ENCODE measurements at places on chromosomes 7 and 10. TPM values are rescaled to one million over a fixed set of nuclear protein-coding genes. Genes with fewer than 3 reads are reported as not detected.

DNAJC12 gene
- polyA plus RNA-seq = 13.2 TPM

TMEM184A gene
- 4.6 TPM for polyA plus RNA-seq

CCDC7 gene
- 4.2 TPM for polyA plus RNA-seq

MSMB gene
- polyA plus RNA-seq = not detected

TRIL gene
- polyA plus RNA-seq = 53.5 TPM

LOXL4 gene
- polyA plus RNA-seq = 4.3 TPM

GOLGA7B gene
- polyA plus RNA-seq = 0.41 TPM

SUGCT gene
- polyA plus RNA-seq = 12.9 TPM

FAM25G gene
- not detected for polyA plus RNA-seq

GDF2 gene
- not detected for polyA plus RNA-seq

PLA2G12B gene
- polyA plus RNA-seq = 10.2 TPM

CTNNA3 gene
- polyA plus RNA-seq = 2.9 TPM

NEBL gene
- polyA plus RNA-seq = 74.3 TPM

ZNF92 gene
- 22.4 TPM for polyA plus RNA-seq

TIMM23 gene
- polyA plus RNA-seq = 73.6 TPM

PON1 gene
- polyA plus RNA-seq = 3.6 TPM

ZNF777 gene
- 12.4 TPM for polyA plus RNA-seq

All from renal cortex interstitium (tissue), 15 donors.